ENCODE measurements at places on chromosomes 1 and 21.

DNA sequence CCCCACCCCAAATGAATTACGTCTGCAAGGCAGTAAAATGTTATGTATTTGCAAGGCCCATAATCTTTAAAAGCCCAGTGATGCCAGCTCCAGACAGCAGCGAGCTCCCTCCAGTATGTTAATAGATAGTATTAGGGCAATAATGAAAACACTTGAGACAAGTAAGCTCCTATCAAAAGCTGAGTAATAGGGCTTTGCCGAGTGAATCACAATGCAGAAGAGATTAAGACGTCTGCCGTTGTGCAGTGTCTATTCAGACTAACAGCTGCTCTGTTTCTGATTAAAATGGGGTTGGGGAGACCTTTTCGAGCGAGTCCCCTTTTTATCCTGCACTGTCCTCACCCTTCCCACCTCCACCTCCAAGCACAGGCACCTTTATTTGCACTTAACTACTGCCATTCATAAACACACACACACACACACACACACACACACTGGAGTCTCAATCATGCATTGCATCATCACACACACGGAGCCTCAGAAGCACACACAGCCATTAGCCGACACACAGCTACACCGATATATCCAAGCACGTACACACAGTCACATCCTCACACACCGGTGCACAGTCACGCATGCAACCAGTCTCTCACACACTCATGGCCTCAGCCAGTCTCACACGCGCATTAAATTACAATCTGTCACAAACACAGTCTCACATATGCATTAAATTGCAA lies 46.0 kb upstream of the FOXO6 start:
- no peak for DNase-seq

- no peak for DNase-seq
These were observed 1.2 kb downstream of the SH3GLB1 start for GRCh38 chr1:86705665-86705985.

GRCh38 chr1:185813401-185813979 lies 79.3 kb downstream of the HMCN1 start:
- DNase-seq = no peak

GRCh38 chr1:73859227-73859626 lies 338.7 kb downstream of the LRRIQ3 start:
- DNase-seq = no peak

GRCh38 chr1:225504776-225505175 lies 76.9 kb upstream of the LBR start:
- no peak for DNase-seq

DNA sequence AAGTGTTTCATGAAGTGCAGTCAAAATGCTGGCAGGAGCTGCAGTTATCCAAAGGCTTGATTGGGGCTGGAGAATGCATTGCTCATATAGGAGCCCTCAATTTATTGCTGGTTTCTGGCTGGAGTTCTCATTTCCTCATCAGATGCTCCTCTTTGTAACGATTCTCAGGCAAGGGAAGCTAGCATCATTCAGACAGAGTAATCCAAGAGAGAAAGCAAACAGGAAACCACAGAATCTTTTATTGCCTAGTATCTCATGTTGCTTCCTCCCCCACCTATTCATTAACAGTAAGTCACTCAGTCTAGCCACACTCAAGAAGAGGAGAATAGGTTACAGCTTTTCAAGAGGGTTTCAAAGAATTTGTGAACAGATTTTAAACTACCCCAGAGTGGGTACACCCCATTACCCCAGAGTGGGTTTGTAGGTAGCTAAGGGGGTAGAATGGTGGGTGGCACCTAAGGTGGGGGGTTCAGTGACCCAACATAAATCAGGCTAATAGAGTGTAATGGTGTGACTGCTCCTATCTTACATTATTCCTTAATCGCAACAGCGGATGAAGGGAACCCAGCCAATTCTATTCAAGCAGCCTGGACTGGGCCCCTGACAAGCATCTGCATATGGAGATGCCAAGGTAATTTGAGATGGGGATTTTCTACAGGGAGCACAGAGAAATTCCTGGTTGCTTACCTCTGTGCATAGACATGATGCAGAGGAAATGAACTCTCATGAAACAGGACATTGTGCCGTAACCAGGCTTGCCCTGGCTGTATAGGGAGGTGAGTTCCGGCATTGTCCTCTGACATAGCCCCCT lies 67.1 kb downstream of the KCNJ15 start:
- no peak for DNase-seq

DNA sequence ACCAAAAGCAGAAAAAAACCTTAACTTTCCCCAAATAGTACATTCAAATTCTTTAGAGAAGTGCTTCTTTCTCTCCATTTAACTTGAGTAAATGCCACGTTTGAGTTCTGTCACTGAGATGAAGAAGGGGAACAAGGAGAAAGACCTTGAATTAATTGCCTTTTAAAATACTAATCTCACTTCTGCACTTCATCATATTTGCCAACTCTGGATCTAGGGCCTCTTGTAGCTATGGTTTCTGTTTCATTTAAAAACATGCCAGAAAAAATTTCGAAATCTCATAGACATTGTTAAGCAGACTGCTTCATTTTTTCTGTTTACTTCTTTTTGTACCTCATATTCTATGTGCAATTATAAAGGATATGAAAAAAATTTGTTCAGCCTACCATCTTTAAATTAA lies 24.6 kb downstream of the MIXL1 start:
- no peak for DNase-seq

Data from substantia nigra (tissue), 51 donors.